ENCODE measurements at places on chromosomes 7 and 10. TPM values are rescaled to one million over a fixed set of nuclear protein-coding genes. Genes with fewer than 3 reads are reported as not detected.

Gene DMBT1
- total RNA-seq: 0.24 TPM

Gene ANXA8L1
- 165 TPM for total RNA-seq

Gene HOXA2
- 0.50 TPM for total RNA-seq

Gene GOLGA7B
- total RNA-seq: 0.50 TPM

Gene NPC1L1
- not detected for total RNA-seq

Data from mammary epithelial cell (primary cell).